Activated T-helper 1 cell treated with anti-CD3 and anti-CD28 coated beads, Interleukin-2, amount 50 U/mL, for 16 hours (primary cell): ENCODE measurements at places on chromosomes 1 and 21.
A peak's percentile ranks its signal among the peaks of the same experiment; 100 is the strongest.

GRCh38 chr1:245298781-245299180, 144.0 kb downstream of the KIF26B start:
- no peak for DNase-seq

GRCh38 chr1:95076034-95076433, 3.3 kb upstream of the ALG14 start:
- DNase-seq: no peak

DNA sequence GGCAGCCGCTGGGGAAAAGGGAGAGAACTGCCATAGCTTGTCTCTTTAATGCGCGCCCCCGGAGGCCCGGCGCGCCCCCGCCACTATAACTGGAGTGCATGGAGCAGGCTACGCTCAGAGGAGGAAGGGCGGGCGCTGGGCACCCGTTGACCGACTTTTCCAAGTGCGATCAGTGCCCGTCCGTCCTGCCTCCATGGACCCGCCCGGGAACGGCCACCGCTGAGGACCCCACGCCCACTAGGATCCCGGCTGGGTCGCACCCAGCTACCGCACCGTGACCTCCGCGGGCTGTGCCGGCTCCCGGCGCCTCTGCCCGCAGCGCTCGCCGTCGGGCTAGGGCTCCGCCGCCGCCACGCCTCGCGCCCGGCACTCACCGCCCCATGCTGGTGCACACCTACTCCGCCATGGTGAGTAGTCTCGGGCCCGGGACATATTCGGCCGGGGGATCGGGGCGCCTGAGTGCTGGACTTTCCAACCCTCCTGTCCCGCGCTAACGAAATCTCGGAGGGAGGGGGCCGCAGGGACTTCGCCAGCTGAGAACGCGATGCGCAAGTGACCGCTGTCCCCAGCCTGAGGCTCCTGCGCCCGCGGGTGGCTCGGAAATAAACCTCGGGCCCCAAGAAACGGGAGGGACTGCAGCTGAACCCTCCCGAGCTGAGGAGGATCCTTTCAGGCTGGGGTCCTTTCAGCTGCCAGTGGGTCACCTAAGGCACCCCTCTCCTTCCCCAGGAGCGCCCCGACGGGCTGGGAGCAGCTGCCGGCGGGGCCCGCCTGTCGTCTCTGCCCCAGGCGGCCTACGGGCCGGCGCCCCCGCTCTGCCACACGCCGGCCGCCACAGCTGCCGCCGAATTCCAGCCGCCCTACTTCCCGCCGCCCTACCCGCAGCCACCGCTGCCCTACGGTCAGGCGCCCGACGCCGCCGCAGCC, at the start of gene TFAP2E:
TSS of gene TFAP2E (plus strand) at position 117 of the 927 bp plus-strand sequence. CDS start at position 381, 264 bp downstream.
- no peak for DNase-seq

GRCh38 chr1:232486006-232486405, 143.9 kb downstream of the SIPA1L2 start:
- DNase-seq: no peak

DNA sequence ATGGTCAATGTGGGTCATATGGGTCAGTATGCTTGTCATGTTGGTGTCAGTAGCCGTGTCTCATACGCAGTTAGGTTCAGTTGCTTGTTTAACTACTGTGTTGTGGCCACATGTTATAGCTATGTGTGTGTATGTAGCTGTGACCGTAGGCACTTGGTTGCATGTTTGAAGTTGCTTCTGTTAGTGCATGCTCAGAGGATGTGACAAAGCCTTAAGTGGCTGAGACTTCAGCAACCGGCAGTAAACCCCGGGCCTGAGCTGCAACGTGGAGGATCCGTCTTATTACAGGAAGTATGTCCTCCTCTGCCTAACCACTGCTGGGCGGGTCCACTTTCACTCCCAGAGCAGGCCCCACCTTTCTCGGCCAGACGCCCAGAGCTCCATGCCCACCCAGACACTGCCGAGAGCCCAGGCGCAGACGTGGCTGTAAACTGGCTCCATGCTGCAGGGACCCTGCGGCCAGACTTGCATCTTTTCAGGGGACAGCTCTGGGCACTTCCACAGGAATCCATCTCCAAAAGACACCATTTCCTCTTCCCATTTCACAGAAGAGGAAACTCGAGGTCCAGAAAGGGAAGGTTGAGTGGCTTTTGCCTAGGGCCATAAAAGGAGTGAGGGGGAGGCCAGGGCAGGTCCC, 2.2 kb downstream of the TCEA3 start:
- DNase-seq: peak; percentile 39

DNA sequence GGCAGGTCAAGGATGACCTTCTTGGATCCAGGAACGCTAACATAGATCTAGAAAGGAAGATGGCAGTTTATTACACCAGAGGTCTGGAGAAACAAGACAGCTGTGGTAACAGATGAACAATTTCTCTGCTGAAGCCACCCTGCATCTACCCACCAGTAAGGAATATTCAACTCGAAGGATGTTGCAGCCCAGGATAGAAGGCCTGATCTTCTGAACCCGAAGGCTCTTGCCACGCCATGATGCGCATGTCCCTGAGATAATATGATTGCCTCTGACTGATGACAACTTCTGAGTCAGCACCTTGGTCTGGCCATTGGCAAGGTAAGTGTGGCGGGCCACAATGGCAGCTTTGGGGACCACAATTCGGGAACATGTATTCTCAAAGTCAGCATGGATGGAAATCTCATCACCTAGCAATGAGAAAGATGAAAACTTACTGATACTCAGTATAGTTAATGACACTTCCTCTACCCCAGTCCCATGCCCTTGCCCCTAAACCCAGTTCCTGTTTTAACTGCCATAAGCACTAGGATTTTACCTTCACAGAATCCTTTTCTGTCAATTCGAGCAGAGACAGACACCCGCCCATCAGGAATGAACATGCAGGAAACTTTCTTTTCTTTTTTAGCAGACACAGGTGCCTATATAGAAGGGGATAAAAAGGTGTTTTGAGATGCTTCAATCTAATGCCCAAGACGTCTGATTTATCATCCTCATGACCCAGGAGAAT, 1.8 kb downstream of the TXNIP start:
- no peak for DNase-seq
